ENCODE measurements at places on chromosomes 12 and 14. TPM values are rescaled to one million over a fixed set of nuclear protein-coding genes. Genes with fewer than 3 reads are reported as not detected.

MYO1H gene
- polyA plus RNA-seq: 1.5 TPM

ZC2HC1C gene
- 6.3 TPM for polyA plus RNA-seq

PRKD1 gene
- 31.3 TPM for polyA plus RNA-seq

BHLHE41 gene
- 2.2 TPM for polyA plus RNA-seq

RPGRIP1 gene
- 0.42 TPM for polyA plus RNA-seq

ZDHHC22 gene
- 0.79 TPM for polyA plus RNA-seq

IL26 gene
- not detected for polyA plus RNA-seq

BAZ1A gene
- polyA plus RNA-seq: 25.2 TPM

NKX2-8 gene
- not detected for polyA plus RNA-seq

LAG3 gene
- 1.9 TPM for polyA plus RNA-seq

OR4E2 gene
- not detected for polyA plus RNA-seq

ACSS3 gene
- 21.0 TPM for polyA plus RNA-seq

FGD4 gene
- polyA plus RNA-seq: 14.5 TPM

CFAP251 gene
- 12.7 TPM for polyA plus RNA-seq

PPFIA2 gene
- 4.4 TPM for polyA plus RNA-seq

All from renal cortex interstitium (tissue), 15 donors.